ENCODE measurements at places on chromosomes 1 and 21.

DNA sequence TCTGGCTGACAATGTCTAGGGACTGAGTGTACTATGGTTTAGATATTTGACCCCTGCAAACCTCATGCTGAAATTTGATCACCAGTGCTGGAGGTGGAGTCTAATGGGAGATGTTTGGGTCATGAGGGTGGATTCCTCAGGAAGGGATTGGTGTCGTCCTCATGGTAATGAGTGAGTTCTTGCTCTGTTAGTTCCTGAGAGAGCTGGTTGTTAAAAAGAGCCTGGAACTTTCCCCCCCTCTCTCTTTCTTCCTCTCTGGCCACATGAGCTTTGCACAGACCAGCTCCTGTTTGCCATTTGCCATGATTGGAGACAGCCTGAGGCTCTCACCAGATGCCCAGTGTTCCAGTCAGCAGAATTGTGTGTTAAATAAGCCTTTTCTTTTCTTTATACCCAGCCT, 36.6 kb upstream of the CNIH3 start:
- DNase-seq: peak; percentile 49

DNA sequence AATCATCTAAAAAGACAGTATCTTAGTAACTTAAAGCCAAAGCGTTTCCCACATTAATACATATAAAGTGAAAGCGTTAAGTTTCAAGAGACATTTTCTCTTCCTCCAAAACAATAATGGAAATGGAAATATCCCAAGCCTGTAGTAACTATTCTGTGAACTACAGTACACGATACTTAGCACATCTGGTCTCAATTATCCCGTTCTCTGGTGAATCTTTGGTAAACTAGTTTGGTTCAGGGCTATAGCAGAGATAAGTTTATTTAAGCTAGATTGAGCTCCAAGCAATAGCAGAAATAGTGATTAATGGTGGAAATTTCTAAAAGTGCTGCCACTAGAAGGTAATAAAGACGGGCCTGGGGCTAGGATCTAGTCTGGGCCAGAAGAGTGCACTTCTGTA, 55.2 kb downstream of the PCNX2 start:
- no peak for DNase-seq

DNA sequence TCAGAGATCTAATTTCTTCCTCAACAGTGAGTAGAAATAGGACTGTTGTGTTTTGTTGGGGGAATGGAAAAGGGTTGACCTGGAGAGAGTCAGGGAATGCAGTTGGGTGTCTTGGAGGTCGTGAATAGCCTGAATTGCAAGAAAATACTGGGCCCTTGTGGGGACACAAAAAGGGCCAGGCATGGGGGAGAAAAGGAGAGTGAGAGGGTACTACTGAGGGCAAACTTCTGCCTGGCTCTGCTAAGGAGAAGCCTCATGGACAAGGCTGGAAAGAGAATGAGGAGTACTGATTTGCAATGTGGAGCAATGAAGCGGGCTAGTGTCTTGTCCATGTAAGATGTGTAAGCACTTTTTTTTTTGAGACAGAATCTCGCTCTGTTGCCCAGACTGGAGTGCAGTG, 96.2 kb upstream of the IRF2BP2 start:
- DNase-seq: no peak

DNA sequence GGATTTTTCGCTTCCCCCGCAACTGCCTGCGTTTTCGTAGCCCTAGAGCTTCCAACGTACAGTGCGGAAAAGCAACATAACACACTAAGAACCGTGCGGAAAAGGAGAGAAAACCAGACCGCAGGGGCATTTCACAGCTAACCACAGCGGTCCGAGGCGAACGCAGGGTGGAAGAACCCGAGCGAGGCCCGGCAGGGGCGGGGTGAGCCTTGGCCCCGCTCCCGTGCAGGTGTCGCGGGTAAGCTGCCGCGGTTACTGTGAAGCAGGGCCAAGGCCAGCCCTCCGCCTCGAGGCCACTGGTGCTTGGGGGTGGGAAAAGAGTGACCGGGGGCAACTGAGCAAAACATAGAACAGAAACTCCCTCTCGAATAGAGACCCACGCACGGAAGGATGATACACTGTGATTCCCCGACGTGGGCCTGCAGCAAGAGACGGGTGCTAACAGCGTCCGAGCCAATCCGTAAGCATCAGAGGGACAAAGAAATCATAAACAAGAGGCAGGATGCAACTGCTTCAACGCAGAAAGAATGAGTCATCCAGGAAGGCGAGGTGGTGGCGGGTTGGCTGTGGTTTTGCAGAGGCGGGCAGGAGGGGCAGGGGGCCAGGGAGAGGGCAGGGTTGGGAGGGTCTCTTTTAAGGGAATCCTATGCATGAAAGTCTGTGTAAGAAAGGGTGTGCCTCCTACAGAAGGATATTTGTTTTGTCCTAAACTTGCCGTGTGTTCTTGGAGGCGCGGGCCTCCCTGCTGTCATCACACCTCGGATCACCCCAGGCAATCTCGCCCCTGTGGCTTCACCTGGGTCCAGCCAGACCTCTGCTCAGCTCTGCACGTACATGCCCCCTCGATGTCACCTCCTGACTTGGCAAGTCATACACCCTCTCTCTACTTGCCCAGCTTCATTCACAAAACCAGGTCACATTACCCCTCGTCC, 7.3 kb downstream of the GNG4 start:
- peak; percentile 61 for DNase-seq

GRCh38 chr1:11730429-11730891, 5.5 kb upstream of the AGTRAP start:
- no peak for DNase-seq

GRCh38 chr1:245860657-245861544, 646.2 kb downstream of the SMYD3 start:
- peak; percentile 70 for DNase-seq

GRCh38 chr1:203278082-203278884, 27.0 kb upstream of the BTG2 start:
- DNase-seq: peak; percentile 60

DNA sequence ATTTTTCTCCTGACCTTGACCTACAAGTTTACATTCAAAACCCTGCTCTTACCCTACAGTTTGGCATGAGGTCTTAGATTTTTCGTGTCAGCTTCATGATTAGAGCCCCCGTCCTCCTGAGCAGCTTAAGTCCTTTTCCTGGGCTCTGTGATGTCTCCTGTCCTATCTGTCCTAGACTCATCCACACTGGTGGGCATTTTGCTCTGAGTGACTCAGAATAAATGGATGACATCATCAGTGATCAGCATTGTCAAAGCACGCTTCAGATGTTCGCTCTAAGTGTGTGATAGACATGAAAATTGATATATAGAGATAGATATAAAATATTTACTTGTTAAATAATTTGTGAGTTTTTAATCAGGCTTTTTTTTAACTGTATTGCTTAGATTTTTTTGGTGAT, 21.8 kb downstream of the RGS13 start:
- DNase-seq: no peak

DNA sequence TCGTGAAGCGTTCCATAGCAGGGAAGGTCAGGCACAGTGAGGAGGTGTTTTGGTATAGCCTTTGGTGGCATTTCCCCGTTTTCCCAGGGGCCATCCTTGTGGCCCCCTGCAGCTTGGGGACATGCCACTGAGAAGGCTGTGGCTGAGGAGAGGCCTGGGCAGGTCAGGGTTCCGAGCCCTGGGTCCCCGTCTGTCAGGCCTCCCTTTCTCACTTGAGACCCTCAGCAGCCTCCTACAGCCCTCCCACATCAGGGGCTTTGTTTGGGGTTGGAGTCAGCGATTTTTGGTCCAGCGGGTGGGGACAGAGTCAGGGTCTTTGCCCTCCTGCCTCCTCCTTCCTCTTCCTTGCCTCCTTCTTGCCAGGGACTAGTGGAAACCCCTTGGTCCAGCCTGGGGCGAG, 22.2 kb downstream of the LDLRAP1 start:
- DNase-seq: no peak

DNA sequence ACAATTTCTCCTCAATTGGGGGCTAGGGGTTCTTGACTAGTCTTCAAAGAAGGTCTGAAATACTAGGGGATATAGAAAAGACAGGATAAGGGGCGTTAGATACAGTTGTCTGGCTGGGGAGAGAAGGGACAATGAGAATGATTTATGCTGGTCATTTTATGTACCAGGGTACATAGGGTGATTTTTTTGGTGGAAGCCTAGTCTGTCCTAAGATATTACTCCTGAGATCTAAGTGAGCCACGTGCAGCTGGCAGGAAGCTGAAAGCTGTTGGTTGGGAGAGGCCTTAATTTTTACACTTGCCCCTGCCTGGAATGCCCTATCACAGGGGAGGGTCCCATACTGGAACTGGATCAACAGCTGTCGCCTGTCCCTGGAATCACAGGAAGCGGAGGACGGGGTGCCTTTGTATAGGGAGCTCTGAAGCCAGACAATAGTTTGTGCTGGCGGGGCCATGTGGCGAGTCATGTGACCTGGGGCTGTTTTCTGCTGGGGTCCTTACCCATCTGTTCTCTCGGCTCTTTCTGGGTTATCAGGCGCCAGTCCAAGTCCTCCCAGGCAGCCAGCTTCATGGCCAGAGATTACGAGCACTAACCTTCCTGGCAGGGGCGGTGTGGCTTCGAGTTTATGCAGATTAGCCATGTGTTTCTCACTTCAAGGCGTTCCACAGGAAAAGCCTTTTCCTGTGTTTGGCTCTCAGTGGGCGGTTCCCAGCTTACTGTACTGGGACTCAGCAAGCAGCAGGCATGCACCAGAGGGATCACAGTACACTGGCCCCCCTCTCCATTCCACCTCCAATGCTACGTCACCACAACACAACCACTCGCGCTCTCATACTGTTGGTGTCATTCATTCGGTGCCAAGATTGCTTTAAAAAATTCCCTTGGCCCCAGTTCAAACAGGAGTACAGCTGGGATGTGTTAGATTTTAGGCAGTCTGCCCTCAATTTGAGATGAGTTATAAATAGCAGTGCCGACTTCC, 27.5 kb downstream of the ARID1A start:
- DNase-seq: peak; percentile 94

GRCh38 chr21:16741141-16741665, 771.6 kb upstream of the CXADR start:
- DNase-seq: no peak

DNA sequence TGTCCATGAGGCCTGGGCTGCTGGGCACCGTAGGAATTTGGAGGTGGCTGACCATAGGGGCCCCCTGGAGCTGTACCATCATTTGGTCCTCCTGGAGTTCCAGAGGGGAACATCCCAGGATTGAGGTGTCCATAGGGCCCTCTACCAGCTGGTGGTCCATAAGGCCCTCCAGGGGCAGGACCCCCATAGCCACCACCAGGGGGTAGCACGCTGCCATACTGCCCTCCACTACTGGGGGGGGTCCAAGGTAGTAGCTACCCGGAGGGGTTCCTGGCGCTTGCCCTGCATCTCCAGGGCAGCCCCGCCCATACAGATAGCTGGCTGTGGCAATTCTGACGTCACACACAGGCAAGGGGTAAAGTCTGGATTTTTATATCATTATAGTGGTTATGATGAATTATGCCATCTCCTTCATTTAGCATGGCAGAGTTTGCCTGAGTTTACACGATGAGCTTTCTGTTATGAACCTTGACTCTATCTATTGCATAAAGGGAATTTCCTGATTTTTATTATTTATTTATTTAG, 13.2 kb downstream of the MDM4 start:
- DNase-seq: no peak
